ENCODE measurements at places on chromosomes 3 and 15.

GRCh38 chr15:55829826-55830225 is 86.9 kb upstream of the PRTG start:
- DNase-seq, result no peak

DNA sequence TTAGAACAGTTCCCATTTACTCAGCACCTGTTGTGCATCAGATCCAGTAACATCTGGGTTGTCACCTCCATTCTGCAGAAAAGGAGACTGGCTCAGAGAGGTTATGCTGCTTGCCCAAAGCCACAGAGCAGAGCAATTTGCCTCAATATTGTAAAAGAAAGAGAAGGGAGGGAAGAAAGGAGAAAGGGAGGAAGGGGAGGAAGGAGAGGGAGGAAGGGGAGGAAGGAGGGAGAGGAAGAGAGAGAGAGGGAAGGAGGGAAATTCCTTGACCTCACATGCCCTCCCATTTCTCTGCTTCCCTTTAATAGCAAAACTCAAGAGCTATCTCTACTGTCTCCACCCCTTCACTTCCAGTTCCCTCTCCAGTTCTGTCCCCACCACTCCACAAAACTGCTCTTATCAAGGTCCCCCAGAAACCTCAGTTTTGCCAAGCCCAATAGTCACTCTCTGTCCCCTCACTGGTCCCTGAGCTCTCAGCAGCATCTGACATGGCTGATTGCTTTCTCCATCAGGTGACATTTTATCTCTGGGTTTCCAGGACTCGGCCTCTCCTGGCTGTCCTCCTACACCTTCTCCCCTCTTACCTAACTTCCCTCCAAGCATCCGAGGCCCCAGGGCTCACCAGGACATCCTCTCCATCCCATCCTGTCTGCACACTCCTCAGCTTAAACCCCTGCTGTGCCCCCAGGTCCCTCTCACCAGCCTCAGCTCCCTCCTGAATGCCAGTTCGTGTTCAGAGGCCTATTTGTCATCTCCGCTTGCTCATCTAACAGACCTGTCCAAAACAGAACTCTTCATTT is 104.7 kb upstream of the LINGO1 start:
- no peak for DNase-seq

DNA sequence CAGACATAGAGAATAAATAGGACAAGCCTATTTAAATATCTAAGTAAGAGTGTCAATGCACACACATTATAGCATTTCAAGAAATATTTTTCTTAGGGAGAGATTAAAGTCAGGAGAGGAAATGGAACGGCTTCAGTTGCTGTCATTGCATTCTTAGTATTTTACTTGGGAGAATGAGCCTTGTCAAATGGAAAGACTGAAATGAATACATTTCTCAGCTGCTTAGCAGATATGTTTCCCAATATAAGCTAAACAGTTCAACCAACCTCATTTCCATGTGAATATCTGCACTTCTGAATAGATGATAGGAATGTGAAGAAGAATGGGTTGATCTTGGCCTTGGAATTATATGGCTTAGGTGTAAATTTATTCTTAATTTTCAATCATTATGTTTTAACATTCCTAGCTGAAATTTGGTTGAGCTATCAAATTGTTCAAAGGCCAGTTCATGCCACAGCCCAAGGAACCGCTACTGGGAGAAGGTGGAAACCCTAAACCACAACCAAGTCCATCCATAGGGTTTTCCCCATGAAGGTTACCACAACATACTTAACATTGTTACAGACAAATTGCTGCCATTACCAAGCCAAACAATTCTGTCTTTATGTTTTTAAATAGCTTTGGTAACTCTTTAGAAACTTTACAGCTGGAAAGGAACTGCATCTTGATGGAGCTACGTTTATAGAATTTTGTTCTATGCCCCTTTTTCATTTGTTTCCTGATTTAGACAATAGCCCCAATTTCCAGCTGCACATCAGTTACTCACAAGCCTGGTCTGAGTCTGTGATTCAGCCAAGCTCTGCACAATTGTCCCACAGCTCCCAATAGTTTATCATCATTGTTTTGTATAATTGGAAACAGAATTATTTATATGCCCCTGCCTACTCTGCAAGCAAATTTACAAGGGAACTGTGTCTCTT is 459.6 kb downstream of the MECOM start:
- no peak for DNase-seq

GRCh38 chr3:30355622-30356021 is 250.8 kb upstream of the TGFBR2 start:
- DNase-seq, result no peak

- no peak for DNase-seq
Measured at GRCh38 chr15:63615935-63616334, 18.7 kb downstream of the FBXL22 start.

- DNase-seq, result no peak
Measured at GRCh38 chr3:5948084-5948483, 760.6 kb downstream of the EDEM1 start.

Data from SJSA1 (cell line).